T-helper 9 cell (primary cell): ENCODE measurements at places on chromosomes 12 and 14.

GRCh38 chr12:46367351-46368029 is 5.1 kb downstream of the SLC38A2 start:
- no peak for DNase-seq

GRCh38 chr12:61810486-61810885 is 449.7 kb upstream of the USP15 start:
- DNase-seq = no peak

DNA sequence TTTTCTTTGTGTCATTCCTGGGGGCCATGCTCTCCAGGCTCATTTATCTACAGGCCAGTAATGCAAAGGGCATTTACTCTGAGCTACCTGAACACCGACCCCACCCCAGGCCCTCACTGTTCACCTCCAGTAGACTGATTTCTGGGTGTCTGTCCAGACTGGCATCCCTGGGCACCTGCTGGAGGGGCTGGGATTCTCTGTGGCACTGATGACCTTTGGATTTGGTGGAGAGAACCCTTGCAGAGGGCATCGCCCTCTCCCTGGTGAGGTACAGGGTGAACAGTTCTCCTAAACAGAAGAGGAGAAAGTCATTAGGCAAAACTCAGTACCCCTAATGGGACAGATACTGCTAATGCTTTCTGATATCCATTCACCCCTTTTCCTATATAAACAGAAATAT is 27.1 kb upstream of the RIMBP2 start:
- no peak for DNase-seq

GRCh38 chr14:53570411-53571387 is 385.9 kb downstream of the BMP4 start:
- no peak for DNase-seq

- no peak for DNase-seq
Observed at GRCh38 chr12:79560225-79560889, 130.4 kb downstream of the PAWR start.
